ENCODE measurements at places on chromosomes 12 and 14.

- DNase-seq, result peak; percentile 90
Observed at GRCh38 chr14:89432226-89432625, 15.2 kb upstream of the FOXN3 start.

DNA sequence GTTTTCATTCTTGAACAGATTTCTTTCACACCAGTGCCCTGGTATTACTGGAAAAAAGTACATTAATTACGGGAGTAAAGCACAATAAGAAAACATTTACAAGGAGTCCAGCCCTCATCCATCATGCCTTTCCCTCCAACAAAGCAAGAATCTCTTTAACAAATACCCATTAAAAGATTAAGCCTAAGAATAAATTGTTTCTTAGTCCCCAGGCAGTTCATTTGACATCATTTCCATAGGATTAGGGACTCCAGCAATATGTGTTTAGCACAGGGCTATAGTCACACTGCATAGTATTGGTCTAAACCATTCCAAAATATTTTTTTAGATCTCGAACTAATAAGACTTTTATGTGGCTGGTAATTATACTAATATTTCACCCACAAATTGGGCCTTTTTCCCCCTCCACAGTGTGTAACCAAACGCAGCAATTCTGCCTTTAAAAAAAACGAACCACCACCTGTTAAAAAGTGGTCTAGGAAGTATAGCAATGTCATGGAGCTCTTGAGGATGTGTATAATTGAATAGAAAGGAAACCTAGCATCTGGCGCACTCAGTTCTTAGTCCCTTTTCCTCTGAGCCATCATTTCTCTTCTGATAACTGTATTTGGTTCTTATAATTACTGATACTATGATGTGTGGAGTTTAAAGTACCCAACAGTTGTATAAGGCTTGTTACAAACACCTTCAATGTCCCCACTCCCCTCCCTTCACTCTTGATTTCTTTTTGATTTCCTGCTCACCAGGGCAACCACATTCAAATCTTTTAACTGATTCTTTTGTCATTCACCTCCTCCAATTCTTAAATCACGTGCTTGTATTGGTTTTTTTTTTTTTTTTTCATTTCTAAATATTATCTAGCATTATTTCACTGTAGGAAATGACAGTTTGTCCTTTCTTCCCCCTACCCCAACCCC is 138.7 kb downstream of the ETV6 start:
- DNase-seq, result no peak

GRCh38 chr12:103249607-103250006 is 246.2 kb downstream of the C12orf42 start:
- DNase-seq, result peak; percentile 91

DNA sequence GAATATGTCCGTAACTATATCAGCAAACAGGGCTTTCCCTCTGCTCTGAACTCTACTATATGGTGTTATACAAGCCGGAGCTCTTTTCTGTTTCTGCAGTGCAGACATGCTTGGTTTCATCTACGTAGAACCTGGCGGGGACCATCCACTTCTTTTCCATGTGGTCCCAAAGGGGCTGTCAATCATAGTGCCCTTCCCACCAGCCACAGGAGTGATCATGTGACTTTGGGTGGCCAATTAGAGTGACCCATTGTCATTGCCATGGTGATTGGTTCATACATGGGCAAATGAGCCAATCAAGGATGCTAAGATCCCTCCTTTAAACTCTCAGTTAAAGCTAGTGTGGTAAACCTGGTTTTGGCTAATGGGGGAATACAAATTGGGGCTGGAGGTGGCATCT is 281.3 kb downstream of the TMEM132D start:
- no peak for DNase-seq

DNA sequence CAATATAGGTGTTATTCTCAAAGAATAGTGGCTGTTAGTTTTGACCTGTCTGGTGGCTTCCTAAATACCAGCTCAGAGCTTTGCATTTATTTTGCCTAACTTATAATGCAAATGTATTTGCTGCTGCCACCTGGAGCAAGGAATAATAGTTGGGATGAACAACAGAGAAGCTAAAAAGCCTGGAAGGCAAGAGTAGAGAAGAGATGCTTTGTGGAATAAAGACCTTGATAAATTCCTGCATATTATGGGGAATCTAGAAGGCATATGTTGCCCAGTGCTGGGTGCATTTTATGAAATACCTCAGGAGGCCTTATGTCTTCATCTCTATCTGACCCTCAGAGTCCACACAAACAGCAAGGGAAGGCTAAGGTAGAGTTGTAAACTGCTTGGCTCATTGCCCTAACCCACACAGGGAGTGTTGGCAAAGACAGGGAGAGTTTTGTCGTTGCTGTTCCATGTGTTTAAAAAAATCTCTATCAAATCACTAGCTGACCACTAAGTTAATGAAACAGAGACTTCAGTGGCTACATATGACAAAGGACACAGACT is 53.7 kb upstream of the SCAF11 start:
- DNase-seq, result no peak

- DNase-seq, result no peak
Observed at GRCh38 chr12:11743423-11744409, 94.2 kb downstream of the ETV6 start.

DNA sequence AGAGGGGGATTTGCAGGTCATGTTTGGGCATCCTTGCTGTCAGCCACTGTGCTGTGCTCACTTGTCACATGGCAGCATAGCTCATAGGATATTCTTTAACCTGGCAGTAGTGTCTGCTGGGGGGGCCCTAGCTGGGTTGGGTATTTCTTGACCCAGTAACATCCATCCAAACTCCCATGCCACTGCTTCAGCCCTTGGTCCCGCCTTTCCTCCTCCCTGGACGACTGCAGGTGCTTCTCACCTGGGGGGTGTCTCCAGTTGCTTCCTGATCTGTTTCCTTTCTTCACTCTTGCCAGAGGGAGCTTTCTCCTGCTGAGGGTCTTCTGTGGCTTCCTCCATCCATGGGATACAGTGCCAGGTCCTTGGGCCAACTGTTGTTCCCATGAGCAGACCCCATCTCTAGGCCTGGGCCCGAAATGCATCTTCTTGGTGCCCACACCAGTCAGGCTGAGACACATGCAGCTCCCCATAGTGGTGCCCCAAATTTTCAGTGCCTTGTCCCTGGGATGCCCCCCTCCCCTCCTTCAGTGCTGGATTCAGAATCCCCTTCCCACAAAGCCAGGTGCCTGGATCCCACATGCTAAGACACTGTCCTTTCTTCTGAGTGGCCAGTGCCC is 20.5 kb downstream of the C14orf132 start:
- no peak for DNase-seq

- no peak for DNase-seq
Observed at GRCh38 chr12:68048648-68049297, 59.5 kb downstream of the IFNG-AS1 start.

DNA sequence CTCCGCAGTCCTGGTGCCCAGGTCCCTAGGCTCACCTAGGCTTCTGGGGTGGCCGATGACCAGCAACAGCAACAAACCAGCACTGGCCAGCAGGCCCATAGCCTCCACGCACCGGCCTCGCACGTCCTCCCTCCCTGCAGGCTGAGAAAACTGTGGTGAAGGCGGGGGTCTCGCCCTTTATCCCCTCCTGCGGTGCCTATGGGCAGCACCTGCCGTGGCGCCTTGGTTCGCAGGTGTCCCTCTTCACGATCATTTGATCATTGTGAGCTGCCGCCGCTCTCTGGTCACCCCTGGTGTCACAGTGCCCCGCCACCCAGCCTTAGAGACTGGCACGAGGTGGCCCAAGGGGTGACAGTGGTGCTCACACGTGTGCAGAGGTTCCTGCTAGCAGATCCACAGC is at the start of gene OVCH1:
OVCH1 (minus strand) TSS at position 99 of the 400 bp plus-strand sequence; CDS start at position 99, 0 bp downstream.
- DNase-seq, result no peak

DNA sequence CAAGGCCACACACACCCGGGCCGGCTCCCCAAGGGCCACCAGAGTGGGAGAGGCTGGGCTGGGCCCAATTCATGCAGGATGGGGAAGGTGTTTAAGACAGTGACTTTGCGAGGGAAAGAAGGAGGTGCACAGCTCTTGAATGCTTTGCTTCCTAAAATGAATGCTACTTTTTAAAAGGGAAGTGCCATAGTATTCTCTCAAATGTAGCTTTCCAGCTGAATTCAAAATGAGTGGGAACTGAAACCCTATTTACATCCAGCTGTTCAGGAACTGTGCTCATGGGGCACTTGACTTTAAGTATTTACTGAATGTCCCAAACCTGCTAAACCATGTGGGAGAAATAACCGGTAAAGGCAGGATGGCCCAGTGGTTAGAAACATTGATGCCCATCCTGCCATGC is 7.6 kb downstream of the ITPK1 start:
- no peak for DNase-seq

DNA sequence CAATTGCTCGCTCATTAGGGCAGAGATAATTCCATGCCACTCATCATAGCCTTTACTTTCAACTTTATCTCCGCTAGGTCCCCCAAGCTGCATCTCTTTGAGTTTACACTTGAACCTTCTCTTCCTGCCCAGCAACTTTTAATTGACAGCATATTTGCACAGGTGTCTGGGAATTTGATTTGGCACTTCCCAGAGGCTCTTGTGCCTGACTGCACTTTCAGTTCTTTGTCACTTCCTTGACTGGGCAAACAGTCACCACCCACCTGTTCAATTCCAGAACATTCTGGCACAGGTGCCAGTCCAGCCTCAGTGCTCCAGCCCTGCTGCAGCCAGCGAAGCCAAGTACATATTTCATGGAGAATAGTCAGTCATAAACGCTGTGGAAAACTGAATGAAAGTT is 110.1 kb upstream of the LRIG3 start:
- DNase-seq, result no peak

- DNase-seq, result no peak
Observed at GRCh38 chr12:110088936-110089335, 35.2 kb upstream of the IFT81 start.

DNA sequence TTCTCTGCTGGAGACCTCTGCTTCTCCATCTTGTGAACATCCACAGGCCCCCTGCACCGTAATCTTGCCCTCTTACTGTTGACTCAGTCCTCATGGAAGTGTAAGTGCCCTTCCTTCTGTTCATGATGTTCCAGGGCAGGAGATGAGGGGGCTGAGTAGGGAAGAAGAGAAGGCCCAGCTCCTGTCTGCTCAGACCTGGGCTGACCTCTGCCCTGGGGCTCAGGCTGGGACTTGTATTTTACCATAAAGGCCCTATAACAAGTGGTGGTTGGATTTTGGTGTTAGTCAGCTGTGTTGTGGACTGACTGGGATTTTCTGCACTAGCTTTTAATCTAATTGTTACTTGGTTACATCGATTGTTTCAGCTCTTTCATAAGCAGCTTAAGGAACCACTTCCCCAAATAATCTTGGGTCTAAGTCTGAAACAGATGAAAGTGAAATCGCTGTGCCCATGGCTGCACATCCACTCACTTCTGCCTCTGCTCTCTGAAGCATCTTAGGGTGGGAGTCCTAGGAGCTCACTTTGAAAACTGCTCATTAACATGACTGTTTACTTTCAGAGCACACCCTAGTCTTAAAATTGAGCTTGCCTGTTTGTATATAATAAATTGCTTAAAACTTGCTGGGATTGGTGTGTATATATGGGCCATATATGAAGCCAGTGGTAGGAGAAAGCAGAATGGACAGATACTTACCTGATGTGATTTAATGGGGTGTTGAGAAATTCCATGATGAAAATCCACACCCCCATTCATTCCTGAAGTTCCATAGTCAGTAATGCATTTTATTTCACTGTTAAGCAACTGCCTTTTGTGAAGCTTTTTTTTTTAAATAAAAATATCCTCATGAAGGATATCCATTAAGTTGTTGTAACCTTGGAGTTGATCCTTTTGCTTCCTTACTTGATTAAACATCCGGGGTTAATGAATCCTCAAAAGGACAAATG is 17.7 kb downstream of the C12orf71 start:
- DNase-seq, result no peak

- DNase-seq, result no peak
Observed at GRCh38 chr12:92362126-92362525, 216.5 kb upstream of the BTG1 start.

DNA sequence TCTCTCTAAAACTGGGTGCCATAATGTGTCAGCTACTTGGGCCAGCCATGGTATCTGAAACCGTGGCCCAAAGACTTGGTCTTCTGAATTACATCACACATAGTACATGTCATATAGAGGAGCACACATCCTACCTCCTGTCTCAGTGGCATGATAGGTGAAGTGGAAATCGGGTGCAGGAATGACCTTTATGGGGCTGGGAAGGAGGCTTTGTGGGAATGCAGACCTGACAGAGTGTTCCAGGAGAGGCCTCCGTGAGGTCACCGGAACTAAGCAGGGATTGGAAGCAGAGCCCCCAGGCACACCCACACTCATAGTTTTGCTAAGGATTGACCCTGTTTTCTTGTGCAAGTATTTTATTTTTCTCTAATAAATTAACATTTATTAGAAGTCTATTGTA is 82.6 kb downstream of the NTF3 start:
- no peak for DNase-seq

- no peak for DNase-seq
Observed at GRCh38 chr14:52380294-52380693, 66.2 kb downstream of the PTGER2 start.

DNA sequence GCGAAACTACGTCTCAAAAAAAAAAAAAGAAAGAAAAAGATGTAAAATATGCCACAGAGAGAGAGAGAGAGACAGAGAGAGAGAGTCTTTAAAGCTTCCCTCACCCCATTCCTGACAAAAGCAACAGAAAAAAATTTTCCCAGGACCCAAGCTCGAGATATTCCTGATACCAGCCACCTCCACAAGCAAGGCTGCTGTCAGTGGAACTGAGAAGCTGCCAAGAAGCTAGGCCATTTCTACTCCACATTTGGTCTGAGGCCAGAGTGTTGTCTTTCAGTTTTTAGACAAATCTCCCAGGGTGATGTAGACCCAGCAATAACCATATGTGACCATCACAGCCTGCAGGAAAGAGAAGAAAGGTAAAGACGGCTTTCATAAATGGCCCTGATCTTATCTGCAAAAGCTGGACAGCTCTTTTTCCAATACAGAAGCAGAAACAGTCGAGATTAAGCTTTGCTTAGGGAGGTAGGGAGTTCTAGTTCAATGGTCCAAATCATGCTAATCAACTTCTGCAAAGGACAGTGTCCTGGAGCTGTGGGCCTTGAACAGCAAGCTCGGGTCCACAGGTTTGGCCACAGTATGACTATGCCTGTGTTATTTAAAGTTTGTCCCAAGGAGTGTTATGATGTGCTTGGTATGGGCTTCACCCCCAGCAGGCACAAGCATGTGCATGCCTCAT is 130.3 kb upstream of the NUDT4 start:
- DNase-seq, result no peak

Data from NCI-H345 (cell line).